ENCODE measurements at places on chromosomes 5 and 9. TPM values are rescaled to one million over a fixed set of nuclear protein-coding genes. Genes with fewer than 3 reads are reported as not detected.

GRCh38 chr5:150606476-150606875, 34.0 kb upstream of the SYNPO start:
- DNase-seq: no peak

FAM240B gene
- total RNA-seq: not detected

DNA sequence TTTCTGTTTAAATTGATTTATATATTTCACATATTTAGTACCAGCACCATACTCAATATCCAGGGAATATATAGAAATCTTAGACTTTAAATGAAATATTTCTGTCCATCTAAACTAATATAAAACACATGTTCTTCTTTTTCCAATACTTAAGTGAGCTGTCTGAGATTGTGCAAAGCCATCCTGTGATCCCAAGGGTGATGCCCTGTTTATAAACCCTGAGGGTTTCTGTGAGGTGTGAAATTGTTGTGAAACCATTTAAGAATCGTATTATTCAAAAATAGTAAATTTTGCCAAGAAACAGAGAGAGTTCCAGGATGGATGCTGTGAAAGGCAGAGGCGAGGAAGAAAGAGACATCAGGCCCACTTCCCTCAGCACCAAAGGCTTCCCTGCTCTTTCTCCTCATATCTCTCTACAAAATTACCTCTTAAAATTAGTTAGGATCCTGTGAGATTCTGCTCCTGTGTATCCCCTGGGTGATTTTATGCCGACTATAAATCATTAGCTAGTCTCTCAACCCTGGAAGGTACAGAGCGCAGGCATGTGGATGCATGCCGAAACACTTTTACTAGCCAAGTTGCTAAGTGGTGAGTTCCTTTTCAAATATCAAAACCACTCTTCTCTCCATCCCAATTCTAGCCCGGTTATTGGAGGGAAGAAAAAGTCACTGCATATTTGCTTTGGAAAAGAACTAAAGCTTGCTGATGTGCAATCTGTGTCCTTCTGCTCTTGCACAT, 183.0 kb downstream of the GLIS3 start:
- no peak for DNase-seq

DNA sequence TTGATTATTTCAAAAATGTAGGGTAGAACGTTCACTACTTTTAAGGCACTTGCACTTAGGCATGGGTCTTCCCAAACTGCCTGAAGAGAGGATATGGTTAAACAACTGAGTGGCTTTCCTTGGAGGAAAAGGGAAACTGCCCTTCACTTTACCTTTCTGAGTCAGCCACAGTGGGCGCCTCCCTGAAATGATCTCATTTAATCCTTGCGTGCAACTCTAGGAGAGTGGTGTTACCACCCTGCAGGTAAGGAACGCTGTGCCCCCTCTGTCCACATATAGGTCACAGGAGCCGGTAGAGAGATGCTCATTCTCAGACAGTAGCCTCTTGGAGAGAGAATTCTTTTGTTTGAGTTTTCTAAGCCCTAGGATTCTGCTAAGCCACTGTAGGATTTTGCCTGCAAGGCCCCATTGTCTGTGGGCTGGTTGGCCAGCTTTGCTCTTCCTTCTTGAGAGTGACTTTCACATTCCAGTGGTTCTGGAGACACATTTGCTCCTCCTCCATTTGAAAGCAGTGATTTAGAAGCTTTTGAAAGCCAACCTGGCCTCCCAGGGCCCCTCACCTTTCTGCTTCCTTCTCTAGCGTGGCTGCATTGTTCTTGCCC, 110.3 kb upstream of the CTSL start:
- DNase-seq: no peak

SMIM33 gene
- 0.21 TPM for total RNA-seq

GRCh38 chr5:35870605-35871004, 13.9 kb downstream of the IL7R start:
- DNase-seq: no peak

GRCh38 chr9:94824913-94825610, 98.6 kb downstream of the AOPEP start:
- DNase-seq: no peak

DNA sequence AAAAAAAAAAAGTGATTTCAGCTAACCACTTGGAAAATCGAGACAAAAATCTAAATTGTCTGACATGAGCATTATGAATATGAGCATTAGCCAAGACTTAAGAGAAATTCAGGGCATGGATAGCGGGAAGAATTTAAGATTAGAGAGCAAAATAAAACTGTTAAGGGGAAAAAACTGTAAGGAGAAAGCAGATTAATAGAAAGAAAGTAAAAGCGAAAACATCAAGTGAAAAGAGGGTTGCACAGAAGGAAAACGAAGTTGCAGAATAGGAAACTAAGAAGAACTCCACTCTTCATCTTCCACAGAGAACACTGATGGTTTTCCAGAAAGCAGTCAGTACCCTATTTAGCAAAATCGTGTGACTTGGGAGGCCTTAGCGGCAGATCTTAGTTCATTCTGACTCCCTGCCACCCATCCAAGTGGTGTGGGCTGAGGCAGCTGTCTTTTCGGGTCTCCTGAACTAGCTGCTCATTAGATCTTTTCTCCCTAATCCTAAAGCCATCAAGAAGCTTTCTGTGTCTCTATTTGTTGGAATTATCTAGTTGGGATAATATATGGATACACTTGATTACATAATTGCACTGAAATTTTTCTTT, 3.7 kb downstream of the NIM1K start:
- no peak for DNase-seq

DNA sequence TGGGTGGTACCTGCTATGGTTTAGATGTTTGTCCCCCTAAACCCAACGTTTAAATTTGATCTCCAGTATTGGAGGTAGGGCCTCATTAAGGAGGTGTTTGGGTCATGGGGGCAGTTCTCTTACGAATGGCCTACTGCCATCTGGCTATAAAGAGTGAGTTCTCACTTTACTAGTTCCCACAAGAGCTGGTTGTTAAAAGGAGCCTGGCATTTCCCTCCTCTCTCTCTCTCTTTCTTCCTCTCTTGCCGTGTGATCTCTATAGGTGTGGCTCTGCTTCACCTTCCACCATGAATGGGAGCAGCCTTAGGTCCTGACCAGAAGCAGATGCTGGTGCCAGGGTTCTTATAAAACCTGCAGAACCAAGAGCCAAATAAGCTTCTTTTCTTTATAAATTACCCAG, 193.2 kb upstream of the CDH6 start:
- no peak for DNase-seq

SPATA31A3 gene
- not detected for total RNA-seq

ZNF883 gene
- 0.96 TPM for total RNA-seq

PRRT1B gene
- total RNA-seq: not detected

DNA sequence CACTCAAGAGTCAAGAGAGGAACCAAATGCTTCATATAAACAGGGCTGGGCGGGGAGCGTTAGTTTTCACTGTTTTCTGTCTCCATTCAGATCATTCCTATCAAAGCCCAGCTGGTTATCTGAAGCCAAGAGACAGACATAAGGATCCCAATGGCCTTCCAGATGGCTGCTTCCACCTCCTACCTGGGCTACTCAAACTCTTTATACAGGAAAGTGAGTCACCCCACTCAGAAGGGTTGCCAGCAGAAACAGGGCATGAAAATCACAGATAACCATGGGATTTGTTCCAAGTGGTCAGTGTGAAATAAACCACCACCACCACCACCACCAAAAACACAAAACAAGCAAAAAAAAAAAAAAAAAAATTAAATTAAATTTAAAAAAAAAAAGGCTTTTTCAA, 5.5 kb downstream of the PRSS3 start:
- DNase-seq: no peak

- no peak for DNase-seq
These were observed 1.7 kb upstream of the ARRDC3 start for GRCh38 chr5:91384671-91385430.

- no peak for DNase-seq
These were observed 29.0 kb downstream of the AUH start for GRCh38 chr9:91332546-91333231.

GRCh38 chr9:125346080-125346732, 84.6 kb downstream of the GAPVD1 start:
- DNase-seq: no peak

GRCh38 chr5:72245951-72246532, 74.0 kb downstream of the MRPS27 start:
- DNase-seq: no peak

GRCh38 chr5:14971873-14972272, 100.3 kb upstream of the ANKH start:
- DNase-seq: no peak

- DNase-seq: no peak
These were observed 132.5 kb upstream of the ADRA1B start for GRCh38 chr5:159783726-159784247.

GRCh38 chr9:93543117-93543516, 33.3 kb upstream of the PHF2 start:
- no peak for DNase-seq

GZMA gene
- total RNA-seq: 14.4 TPM

DNA sequence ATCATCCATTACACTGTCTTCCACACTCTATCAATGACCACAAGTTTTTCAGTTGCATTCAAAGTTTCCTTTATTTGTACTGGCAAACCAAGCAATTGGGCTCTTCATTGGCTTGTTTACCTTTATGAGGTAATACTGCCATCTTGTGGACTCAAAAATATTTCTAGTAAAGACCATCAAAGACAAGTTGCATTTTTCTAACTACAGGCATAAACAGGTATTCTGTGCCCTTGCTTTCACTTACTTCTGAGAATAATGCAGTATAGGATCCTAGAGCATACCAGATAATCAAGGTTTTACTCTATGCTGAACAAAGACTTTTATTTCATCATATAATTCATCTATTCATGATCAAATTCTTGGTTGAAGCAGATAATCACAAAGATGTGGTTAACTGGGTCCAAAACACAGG, 173.7 kb upstream of the POU5F2 start:
- no peak for DNase-seq

DNA sequence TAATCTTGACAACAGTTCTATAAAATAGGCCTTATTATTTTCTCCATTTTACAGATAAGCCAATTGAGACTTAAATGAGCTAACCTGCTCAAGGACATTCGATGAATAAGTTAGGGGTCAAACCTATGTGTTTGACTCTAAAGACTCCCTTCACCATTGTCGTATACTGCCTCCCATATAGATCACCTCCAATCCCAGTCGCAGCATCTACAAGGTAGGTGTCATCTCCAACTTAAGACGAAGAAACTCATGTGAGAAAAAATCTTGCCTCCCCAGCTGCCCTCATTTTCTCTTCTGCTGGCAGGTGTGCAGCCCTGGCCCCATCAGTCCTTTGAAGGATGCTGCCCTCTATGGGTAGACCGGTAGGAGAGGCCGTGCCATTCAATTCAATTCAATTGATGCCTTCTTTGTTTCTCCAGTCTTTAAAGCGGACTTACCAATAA, 75.2 kb upstream of the SMARCA2 start:
- DNase-seq: no peak

DNA sequence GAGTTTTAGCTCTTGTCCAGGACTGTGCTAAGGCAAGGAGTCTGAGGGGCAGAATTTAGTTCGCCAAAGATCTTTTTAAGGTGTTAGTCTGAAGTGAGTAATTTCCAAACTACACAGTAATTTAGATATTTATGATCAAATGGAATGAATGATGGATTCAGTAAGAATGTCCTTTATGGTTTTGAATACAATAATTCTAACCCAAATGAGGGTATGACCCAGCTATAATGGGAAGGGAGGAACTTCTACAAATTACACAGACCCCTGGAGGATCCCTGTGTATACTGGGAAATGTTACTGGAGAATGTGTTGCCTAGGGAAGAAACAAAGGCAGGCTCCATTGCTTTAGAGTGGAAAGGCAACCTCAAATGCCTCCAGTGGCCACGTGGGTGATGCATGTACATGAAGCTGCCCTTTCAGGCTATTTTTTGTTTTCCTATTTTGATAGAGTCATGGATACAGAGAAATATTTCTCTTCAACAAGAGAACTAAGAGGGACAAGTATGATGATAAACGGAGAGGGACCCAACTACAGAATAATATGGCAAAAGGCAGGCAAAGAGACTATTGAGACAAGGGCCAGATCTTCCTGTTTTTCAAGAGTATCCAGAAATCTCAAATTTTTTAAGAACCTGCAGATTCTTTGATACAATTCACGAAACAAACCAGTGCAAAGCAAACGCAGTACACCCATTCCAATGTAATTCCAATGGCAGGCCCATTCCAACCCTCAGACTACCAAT, 25.4 kb downstream of the SLC1A3 start:
- no peak for DNase-seq

DNA sequence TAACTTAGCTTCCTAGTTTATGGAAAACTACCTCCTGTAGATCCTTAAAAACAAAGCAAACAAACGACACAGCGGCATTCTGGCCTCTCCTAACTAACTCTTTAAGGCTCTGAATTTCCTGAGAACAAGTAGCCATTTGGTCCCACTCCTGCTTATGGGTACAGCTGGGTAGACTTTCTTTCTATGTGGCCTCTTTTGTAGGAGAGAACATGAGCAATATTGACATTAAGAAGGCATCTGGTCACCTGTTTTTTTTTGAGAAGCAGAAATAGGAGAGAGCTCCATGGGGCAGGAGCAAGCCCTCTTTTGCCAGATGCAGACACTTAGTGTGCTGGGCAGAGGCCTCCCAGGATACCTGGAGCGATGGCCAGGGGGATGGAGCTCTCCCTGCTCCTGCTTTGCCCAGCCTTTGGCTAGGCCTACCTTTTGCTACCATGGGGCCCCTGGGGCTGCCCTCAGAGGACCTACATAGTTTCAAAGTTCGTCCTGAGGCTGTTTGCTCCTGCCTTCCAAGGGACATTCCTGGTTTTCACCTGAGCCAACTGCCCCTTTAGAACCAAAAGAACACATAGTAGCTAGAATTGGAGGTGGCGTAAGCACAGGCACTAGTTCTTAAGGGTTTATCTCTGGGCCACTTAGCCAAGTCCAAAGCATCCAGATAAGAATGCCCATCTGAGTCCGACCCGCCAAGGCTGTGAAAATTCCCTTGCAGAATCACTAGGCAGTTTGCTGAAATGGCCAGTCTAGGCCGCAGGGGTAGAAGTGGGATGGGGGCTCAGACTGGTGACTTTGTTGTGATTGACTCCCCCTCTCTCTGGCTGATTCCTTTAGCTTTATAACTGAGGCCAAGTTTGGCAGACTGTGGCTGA, 2.4 kb upstream of the STC2 start:
- no peak for DNase-seq

GRCh38 chr9:136953771-136954269, 1.7 kb downstream of the LCN12 start:
- DNase-seq: no peak

ZMAT2 gene
- total RNA-seq: 83.2 TPM

- DNase-seq: no peak
These were observed 376 bp downstream of the ANKRD18B start for GRCh38 chr9:33524306-33524947.

C5orf52 gene
- not detected for total RNA-seq

GRCh38 chr5:10572451-10572850, 8.6 kb downstream of the ANKRD33B start:
- DNase-seq: no peak

DNA sequence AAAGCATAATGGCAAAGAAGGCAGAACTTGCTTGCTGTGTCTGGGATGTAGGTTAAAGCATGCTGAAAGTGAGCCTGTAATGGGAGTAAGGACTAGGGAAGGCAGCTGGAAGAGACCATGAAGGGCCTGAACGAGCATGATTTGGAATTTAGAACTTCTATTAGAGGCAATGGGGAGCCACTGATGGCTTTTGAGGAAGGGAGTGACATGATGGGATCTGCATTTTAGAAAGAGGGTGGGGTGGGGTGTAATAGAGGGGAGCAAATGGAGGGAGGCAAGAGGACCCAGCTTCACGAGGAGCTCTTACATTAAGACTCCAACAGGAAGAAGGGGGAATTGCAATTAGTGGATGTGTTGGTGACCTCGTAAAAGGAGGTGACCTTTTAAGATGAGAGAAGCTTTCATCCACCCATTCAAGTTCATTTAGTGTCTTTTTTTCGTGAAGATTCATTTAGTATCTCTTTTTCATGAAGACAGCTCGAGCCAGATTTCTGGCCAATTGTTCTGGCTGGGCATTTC, 13.6 kb upstream of the GABRP start:
- no peak for DNase-seq

GRCh38 chr9:22100626-22101025, 91.5 kb upstream of the CDKN2B start:
- DNase-seq: no peak
